ENCODE measurements at places on chromosomes 4 and X.

DNA sequence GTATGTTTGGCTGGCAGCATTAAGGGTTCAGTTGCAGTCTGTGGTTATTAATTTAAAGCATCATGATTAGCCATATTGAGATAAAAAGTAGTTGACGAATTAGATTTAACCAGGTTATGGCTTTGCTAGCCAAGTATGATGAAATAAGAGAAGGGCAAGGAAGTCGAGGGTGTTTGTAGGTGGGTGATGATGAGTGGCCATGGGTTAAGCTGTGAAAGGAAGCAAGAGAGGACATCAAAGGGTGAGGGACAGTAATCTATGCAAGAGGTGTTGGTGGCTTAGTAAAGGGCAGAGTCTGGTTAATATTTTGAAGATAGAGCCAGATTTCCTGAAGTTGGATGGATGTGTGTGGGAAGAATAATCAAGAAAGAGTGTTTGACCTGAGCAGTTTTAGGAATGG lies 44.5 kb downstream of the STIM2 start:
- no peak for DNase-seq

DNA sequence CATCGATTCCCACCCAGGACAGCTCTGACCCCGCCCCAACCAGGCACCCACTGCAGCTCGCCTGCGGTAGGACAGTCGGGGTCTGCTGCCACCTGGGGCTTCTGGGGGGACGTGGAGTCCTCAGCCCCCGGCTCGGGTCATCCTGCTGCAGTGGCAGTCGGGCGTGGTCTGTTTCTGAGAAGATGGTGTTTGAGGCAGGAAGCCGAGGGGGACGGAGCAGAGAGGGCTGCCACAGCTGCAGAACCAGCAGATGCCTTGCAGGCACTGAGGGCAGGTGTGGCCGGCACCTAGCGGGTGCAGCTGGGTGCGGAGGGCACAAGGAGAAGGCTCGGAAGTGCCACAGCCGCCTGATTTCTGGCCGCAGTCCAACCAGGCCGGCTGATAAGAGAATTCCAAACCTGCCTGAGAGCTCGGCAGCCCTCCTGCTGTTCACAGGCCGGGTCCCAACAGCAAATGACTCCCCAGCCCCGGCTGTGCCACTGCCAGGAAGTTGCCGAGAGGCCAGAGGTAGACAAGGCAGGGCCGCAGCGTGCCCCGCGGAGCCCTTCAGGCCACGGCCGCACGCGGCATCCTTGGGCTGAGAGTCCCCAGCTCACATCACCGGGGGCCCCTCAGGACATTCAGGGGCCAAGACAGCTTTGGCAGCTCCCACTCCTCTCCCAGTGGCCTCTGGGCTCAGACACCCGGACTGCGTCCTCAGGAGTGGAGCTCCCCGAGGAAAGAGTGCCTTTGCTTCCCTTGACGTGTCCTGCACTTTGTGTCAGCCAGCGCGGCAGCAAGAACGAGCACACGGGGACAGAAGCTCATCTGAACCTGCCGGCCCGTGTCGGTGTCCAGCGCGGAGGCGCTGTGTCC lies 9.4 kb upstream of the CPLX1 start:
- DNase-seq, result no peak

GRCh38 chr4:85221606-85222005 lies 253.3 kb upstream of the ARHGAP24 start:
- no peak for DNase-seq

DNA sequence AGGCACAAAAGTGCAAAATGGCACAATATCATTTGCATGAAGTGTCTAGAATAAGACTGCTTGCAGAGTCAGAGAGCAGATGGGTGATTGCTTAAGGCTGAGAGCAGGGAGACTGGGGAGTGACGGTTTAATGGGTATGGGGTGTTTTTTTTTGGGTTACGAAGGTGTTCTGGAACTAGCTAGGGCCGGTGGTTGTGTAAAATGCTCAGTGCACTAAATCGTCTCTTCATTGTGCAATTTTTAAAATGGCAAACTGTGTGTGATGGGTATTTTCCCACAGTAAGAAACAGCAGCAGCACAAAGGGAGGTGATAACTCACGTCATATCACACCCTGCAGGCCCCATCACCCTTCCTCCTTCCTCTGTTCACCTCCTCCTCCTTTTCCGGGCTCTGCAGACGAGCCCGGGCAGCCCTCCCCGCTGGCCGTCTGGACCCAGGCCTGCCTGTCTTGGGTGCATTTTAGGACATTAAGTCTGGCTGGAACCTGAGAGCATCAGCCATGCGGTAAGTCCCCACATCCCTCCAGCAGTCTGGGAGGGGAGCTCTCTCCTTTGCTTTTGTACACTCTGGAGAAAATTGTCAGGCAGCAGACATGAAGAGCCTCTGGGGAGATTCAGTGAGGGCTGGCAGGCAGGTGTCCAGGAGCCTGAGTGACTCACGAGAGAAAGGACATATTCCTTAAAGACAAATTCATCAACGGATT lies 42.7 kb downstream of the ASMT start:
- no peak for DNase-seq

DNA sequence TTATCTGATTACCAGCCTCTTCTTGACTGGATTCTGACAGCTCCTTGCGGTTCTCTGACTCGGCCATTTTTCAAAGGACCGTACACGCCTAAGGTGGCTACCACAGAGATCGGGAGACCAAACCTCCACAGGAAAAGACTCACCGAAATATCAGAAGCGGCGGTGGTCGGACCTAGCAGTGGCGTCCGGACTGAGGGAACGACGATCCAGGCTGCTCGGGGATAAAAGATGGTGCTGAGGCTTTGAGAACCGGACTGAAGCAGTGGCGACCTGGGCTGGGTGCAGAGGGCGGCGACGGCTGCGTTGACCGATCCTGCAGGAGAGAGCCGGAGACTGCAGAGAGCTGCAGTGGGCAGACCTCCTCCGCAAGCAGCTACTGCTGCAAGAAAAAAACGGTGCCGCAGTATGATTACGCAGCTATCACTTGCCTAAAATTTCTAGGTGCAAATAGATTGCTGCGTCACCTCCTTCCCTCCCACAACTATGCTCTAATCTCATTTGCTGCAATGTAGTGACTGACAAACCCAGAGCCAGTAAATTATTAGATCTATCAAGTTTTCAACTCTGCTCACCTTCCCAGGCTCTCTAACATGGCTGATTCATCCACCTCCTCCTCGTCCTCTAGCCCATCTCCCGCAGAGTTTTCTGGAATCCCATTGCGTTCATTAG lies at the start of gene NAP1L2:
Gene NAP1L2 (minus strand): TSS at position 426 of the 669 bp plus-strand sequence. CDS start 359 bp downstream, at position 67.
- no peak for DNase-seq

- DNase-seq, result no peak
Observed at GRCh38 chr4:112865443-112865842, 184.0 kb upstream of the ANK2 start.

DNA sequence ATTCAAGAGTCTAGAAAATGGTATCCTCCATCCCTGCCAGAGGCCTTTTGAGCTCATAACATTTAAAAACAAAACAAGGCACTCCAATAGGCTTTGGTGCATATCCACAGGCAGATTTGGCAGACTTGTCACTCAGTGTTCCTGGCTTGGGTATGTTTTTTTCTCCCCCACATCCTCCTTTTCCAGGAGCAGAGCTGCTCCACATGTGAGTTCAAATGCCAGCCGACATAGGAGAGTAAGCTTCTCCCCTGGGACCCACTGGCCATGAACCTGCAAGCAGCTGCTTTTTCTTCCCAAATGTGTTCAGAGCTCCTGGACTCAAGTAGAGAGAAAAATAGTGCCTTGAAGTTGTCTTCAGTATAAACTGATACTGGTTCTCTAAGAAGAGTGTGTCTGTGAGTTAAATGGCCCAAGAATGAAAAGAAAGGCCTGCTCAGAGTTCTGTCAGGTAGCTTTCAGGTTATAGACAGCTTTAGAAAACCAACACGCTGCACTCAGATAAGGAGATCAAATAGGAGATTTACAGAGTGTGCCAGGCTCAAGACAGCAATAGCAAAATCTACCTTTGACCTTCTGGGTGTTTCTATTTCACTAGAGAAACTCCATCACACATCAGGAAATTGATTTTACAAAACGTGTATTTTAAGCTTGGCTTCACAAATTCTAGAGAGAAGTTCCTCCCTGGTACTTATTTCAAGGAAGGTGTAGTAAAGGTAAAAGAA lies 162.5 kb upstream of the GALNT7 start:
- no peak for DNase-seq

GRCh38 chr4:127709456-127709855 lies 20.7 kb upstream of the SLC25A31 start:
- DNase-seq, result no peak

GRCh38 chr4:25862411-25863346 lies at the start of gene SEL1L3:
Gene SEL1L3 (minus strand): TSS chr4:25862988. CDS start chr4:25862836, 152 bp downstream.
- DNase-seq, result no peak

DNA sequence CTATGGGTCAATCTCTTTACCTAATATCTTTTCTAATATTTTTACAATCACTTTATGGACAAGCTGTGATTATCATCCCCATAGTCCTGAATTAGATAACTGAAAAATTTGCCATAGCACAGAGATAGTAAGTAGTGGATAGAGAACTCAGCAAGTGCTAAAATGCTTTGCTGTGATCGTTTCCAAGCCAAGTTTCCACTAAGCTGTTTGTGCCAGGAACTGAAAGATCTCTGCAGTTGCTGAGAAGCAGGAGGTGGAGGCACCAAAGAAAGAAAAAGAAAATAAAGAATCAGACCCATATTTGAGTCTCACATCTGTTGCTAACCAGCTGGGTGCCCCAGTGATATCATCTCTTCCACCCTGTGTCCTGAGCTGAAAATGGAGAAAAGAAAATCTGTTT lies 605.6 kb upstream of the BOD1L1 start:
- DNase-seq, result no peak

DNA sequence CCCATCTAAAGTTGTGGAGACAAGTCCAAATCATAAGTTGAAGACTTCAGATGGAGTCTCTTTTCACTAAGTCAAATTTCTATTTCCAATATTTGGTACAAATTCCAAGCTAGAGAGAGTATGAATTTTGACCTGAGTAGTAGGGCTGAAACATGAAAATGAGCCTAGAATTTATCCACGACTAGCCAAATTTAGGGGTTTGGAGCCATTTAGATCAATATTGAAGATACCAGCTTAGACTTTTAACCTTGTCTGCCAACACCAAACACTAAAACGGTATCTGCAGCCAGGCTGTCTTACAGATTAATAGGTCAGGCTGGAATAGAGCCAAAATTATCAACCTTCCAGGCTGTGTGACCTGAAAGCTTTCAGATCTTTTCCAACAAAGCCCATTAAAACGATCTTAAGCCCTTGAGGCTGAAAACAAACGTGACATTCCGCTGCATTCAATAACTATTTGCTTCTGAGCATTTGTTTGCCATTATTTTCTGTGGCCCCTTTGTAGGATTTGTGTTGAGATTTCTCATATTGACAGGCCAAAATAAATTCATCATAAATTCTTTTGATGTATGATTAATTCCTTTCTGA lies 268.7 kb upstream of the DKK2 start:
- no peak for DNase-seq

DNA sequence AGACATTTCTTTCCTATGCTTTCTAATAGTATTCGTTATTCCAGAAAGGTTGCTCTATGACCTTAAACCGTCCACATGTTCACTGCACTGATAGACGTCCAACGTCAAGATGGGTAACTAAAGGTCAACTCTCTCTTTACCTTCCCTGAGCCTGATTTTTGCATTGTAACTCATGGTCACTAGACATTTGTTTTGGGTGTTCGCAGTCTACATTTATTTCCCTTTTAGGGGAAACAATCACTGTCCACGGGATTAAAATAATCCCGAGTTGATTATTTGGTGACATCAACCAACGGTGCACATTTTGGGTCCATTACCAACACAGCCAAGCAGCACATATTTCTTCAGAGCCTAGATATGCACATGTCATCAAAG lies 540 bp upstream of the HADH start:
- DNase-seq, result no peak

GRCh38 chr4:72568959-72569718 lies at the start of gene ADAMTS3:
Gene ADAMTS3 (minus strand): TSS chr4:72569221. CDS start chr4:72568762, 459 bp downstream.
- DNase-seq, result peak; percentile 56

GRCh38 chr4:105116616-105117319 lies 29.9 kb upstream of the TET2 start:
- DNase-seq, result no peak

- peak; percentile 48 for DNase-seq
Observed at GRCh38 chr4:11669156-11669555, 240.5 kb upstream of the HS3ST1 start.

DNA sequence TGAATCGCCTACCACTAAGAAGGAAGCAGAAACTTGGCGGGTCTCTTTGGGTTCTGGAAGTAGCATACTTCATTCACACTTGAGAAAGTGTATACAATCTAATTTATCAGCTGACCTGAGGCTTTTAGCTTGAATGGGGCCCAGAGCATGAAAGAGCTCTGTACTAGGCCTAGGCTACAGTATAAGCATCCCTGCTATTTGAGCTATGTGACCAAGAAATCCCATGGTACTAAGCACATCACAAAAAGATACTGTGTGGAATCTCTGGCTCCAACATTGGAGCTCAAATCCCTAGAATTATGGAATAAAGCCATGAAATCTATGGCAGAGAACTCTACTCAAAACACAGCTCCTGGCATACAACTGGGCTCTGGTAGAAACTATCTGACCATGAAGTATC lies 43.9 kb upstream of the CCDC149 start:
- DNase-seq, result no peak

Data from RCC 7860 (cell line).